Activated CD8-positive, alpha-beta memory T cell treated with anti-CD3 and anti-CD28 coated beads for 1 hour (primary cell): ENCODE measurements at places on chromosomes 2 and 18.

GRCh38 chr2:188909036-188909435, 65.1 kb upstream of the COL3A1 start:
- DNase-seq: no peak

DNA sequence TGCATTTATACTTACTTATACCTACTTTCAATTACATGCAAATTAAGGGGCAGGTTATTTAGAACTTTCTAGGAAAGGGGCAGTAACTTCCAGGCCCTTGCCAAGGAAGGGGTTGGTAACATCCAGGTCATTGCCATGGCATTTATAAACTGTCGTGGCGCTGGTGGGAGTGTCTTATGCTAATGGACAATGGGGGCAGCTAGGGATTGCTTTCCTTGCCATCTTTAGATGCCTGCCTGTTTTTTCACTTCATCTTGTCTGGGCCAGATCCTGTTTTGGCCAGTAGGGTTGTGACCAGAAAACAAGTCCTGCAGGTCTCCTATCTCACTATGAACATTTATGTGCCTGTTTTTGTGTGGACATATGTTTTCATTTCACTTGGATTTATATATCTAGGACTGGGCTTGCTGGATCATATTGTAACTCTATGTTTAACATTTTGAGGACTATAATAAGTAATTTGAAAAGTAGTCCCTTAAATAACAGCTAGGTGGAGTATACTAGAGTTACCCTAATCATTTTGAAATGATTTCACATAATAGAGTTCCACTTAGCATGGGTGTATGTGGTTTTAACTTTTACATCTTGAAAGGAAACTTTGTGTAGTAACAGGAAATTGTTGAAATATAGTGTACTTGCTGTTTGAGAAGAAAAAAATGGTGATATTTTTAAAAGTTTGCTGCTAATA, 56.1 kb downstream of the LCLAT1 start:
- DNase-seq: no peak

DNA sequence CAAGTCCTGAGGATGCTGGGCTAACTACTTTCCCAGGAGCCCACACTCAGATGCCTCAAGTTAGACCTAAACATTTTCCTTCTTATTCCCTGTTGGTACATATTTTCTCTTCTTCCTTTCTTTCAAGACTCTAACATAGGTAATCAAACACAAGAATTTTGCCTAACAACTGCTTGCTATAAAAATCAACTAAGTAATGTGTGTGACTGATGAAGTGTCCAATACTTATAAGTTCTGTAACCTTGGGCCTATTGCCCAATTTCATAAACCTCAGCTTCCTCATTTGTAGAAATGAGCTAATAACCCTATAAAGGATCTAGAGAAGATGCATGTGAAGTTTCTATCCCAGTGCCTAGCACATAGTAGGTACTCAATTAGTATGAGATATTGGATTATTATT, 31.6 kb upstream of the PIK3C3 start:
- no peak for DNase-seq

DNA sequence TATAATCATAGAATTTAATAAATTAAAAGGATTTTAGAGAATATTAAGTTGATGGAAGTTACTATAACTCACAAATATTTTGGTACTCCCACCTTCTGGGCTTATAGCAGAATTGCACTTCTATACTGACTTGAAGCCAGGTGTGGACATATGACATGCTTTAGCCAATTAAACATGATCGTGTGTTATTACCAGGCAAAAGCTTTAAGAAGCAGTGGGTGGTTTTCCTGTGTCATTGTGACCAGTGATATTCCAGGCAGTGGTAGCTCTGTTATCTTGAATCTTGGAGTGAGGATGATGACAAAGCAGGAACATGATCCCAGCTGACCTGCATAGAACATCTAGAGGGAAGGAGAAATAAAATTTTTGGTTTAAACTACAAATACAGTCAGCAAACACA, 370.9 kb upstream of the ZEB2 start:
- DNase-seq: no peak

DNA sequence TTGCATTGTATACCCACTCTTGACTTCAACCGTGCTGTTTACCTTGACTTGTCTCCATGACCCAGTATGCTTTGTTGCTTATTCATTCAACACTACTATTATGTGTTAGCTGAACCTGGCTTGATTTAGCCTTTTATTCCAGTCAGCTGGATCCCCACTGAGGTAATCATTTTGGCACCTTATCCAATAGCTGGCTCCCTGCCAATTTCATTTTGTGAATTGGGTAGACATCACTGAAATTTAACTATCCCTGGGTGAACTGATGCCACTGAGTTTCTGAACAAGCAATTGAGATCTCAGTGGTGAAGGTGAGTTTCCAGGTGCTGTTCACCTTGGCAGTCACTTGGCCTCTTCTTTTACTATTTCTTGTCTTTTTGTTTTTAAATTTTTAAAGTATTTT, 584.3 kb downstream of the ADCYAP1 start:
- DNase-seq: no peak

GRCh38 chr2:135563793-135564192, 32.5 kb downstream of the R3HDM1 start:
- no peak for DNase-seq

DNA sequence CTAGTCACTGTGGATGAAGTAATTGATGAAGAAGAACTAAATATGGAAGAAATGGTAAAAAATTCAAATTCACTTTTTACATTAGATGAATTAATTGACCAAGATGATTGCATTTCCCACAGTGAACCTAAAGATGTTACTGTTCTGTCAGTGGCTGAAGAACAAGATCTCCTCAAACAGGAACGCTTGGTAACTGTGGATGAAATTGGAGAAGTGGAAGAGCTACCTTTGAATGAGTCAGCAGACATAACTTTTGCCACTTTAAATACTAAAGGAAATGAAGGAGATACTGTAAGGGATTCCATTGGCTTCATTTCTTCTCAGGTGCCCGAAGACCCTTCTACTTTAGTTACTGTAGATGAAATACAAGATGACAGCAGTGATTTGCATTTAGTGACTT, 26.6 kb upstream of the DYSF start:
- DNase-seq: no peak

DNA sequence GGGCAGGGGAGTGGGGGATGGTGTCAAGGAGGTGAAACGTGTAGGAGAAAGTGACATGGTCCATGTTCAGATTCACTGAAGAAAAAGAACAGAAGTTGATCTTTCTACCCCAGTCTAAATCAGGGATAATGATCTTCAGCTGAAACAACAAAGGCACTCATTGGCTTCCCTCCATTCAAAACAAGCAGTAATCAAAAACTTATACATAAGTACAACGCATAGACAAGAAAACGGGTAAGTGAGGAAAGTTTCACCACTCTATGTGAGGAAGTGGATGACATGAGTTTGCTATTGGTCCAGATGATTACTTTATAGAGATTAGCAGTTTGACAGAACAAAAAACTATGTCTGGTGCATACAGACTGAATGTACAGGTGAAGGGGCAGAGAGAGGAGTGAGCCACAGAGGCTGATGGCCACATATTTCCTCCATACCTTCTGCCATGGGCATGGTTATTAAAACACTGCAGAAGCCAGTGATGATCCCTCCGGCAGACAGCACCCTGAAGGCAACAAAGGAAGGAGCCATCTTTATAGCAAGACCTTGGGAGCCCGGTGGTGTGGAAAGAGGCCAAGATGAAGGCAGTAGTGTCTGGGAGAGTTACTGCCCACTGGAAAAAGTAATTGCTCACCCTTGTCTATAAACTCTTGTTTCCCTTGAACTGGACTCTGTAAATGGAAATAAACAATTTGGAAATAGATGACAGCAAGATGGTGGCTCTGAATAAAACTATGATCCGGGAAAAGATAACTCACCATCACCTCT, 57.7 kb downstream of the SLC25A12 start:
- DNase-seq: no peak

- DNase-seq: no peak
Measured at GRCh38 chr2:20111311-20112131, 60.1 kb upstream of the LAPTM4A start.

DNA sequence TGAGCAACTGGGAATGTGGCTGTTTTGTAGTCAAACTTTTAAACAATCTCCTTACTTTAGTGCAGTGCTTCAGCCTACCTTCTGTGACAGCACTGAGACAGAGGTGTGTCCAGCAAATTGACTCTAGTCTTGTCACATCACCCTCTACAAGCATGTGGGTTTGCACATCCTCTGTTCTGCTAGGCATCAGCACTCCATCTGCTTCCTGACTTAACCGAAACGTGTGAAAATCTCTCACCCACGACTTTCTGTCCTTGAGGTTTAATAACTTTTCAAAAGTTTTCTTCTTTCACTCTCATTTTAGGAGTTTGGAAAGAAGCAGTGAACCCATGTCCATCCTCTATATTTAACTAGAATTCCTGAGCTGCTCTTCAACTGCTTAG, 42.6 kb downstream of the TTR start:
- DNase-seq: no peak

- no peak for DNase-seq
Measured at GRCh38 chr2:2012505-2012904, 268.2 kb upstream of the PXDN start.

DNA sequence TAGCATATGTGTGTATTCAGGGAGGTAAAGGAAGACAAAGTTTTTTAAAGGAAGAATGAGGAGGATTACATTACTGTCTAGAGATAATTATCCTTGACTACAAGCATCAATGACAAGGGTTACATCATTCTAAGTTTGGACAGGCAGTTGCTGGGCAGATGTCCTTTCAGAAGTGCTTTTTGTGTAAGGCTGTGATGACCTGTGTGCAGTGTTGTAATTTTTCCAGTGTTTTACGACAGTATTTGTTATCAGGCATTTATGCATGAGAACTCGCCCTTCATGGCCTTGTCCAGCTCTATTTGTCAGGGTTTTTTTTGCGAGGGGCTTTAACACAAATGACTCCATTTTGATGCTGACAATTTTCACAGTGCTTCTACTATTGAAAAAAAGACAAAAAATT, 658.3 kb upstream of the NXPH2 start:
- no peak for DNase-seq

DNA sequence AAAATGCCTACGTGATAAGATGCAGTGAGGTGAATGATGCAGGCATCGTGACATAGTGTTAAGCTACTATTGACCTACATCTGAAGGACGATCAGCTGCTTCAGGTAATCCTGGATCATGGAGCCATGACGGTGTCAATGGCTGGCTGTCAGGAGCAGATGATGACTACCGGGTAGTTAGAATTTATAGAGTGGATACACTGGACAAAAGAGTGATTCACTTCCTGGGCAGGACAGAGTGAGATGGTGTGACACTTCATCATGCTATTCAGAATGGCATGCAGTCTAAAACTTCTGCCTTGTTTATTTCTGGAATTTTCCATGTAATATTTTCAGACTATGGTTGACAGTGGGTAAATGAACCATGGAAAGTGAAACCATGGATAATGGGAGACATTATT, 29.5 kb downstream of the METTL8 start:
- no peak for DNase-seq

DNA sequence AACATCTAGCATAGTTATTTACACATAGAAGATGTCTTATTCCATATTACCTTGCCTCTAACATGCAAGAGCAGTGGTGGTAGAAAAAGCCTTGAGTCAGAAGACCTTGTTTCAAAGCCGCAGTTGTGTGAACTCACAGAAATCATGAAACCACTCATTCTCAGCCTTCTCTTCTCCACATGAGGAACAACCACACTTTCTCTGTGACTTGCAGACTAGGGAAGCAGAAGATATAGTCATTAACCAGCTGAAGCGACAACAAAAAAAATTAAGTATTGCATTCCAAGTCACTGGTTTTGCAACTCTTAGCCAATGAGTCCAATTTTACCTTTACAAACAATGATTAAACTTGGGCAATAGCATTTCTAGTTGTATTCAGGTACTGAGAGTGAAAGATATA, 19.0 kb downstream of the TWSG1 start:
- DNase-seq: no peak

GRCh38 chr18:65988972-65989371, 238.2 kb downstream of the CDH7 start:
- no peak for DNase-seq

DNA sequence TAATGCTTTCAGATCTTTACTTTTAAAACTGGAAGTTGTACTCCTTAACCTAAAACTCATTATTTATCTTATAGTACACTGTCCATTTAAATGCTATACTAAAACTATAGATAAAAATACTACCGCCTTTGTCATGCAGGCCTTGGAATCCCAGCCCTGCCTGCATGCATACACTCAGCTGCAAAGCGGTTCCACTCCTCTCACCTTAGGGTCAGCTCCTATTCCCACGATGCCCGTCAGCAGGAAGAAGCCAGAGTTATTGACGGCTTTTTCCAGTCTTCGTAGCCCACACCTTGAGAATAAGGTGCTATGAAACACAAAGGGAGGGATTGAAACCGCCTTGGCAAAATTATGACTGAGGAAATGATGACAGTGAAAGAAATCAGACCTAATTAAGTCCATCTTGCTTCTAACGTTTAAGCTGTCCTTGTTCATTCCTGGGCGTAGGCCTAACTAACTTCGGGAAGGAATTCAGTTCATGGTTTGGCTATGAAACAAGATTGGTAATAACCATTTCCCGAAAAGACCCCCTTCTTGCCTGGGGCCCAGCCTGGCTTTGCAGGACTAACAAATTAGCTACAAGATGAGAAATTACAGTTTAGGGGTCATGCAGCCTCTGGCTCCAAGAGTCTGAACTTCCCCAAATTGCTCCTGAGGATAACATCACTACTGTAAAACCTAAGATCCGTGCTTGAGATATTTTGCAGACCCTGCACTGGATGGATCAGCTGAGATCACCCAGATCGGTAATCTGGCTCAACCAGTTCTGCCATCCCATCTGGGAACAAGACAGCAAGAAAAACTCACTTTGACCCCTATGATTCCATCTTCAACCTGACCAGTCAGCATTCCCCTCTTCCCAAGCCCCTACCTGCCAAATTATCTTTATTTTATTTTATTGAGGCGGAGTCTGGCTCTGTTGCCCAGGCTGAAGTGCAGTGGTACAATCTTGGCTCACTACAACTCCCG, 17.1 kb downstream of the EPB41L5 start:
- no peak for DNase-seq

DNA sequence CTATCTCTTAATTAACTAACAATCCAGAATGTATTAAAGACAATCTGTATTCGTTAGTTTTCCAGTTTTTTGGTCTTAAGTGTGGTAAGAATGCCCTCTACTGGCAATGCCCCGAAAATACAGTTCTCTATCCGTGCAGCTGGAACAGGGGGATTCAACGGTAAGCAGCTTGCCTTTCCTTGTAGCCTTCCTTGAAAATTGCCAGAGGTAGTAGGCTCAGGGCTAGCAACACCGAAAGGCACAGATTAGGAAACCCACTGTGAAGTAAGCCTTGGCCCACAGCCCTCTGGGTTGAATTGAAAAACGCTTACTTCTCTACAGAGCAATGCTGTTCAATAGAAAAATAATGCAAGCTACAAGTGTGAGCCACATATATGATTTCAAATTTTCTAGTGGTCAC, 17.1 kb upstream of the VPS4B start:
- DNase-seq: no peak
